ENCODE measurements at places on chromosomes 6 and 20. TPM values are rescaled to one million over a fixed set of nuclear protein-coding genes. Genes with fewer than 3 reads are reported as not detected.

DNA sequence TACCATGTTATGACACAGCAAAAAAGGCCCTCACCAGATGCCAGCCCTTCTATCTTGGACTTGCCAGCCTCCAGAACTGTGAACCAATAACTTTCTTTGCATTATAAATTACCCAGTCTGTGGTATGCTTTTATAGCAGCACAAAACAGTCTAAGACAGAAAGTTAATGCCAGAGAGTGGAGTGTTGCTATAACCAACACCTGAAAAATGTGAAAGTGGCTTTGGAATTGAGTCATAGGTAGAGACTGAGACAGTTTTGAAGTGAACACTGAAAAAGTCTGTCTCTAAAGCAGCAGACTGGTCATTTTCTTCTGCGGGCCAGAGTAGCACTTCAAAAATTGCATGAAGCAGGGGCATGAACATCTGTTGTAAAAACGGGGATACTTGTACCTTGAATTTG is 28.0 kb upstream of the ASIP start:
- no peaks in the 10 kb centered on the region for H3K36me3 ChIP-seq
- H3K27ac ChIP-seq, result no peak overlapping the region
- H3K27me3 ChIP-seq, result peaks cover 10% of the 10 kb centered on the region

- H3K27me3 ChIP-seq, result no peaks in the 10 kb centered on the region
- no peak for DNase-seq
- H3K36me3 ChIP-seq, result peaks cover 16% of the 10 kb centered on the region
- no peak overlapping the region for H3K27ac ChIP-seq
These were observed 112.3 kb downstream of the MAN1A1 start for GRCh38 chr6:119237177-119237715.

GRCh38 chr6:139823099-139823807 is 448.8 kb upstream of the CITED2 start:
- H3K36me3 ChIP-seq, result no peaks in the 10 kb centered on the region
- no peaks in the 10 kb centered on the region for H3K27me3 ChIP-seq
- H3K27ac ChIP-seq, result no peak overlapping the region
- DNase-seq, result no peak
- H3K4me3 ChIP-seq, result no peak overlapping the region
- H3K4me1 ChIP-seq, result peaks cover 12% of the 10 kb centered on the region

DNA sequence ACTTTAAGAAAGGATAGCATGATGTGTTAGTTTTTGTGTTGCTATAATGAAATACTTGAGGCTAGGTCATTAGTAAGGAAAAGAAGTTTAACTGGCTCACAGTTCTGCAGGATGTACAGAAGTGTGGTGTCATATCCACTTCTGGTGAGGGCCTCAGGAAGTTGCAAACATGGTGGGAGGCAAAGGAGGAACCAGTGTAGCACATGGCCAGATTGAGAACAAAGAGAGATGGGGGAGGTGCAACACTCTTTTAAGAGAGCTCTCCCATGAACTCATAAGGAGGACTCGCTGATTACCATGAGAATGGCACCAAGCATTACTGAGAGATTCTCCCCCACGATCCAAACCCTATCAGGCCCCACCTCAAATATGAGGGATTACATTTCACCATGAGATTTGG is 265.4 kb downstream of the RIMS1 start:
- no peak overlapping the region for H3K27ac ChIP-seq
- H3K4me3 ChIP-seq, result no peak overlapping the region
- H3K27me3 ChIP-seq, result no peaks in the 10 kb centered on the region
- DNase-seq, result no peak
- no peaks in the 10 kb centered on the region for H3K36me3 ChIP-seq
- H3K4me1 ChIP-seq, result no peaks in the 10 kb centered on the region

DNA sequence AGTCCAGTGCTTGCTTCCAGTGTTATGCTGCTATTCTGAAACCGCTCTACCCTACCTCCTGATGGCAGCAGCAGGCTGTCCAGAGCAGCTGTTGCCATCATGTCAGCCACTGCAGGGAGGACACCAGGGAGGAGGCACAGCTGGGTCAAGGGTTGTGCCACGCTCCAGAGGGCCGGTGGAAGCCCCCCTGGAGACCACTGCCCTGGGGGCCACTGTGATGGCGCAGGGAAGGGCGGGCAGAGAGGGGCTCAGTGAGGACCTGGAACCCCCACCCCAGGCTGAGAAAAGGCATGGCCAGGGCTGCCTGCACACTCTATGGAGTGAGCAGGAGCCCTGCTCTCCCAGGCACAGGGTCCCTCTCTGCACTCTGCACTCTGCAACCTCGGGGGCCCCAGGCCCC is 271.3 kb upstream of the BTBD3 start:
- no peaks in the 10 kb centered on the region for H3K27me3 ChIP-seq
- no peak overlapping the region for H3K27ac ChIP-seq
- no peaks in the 10 kb centered on the region for H3K36me3 ChIP-seq
- no peak overlapping the region for H3K4me3 ChIP-seq
- no peak for DNase-seq

DNA sequence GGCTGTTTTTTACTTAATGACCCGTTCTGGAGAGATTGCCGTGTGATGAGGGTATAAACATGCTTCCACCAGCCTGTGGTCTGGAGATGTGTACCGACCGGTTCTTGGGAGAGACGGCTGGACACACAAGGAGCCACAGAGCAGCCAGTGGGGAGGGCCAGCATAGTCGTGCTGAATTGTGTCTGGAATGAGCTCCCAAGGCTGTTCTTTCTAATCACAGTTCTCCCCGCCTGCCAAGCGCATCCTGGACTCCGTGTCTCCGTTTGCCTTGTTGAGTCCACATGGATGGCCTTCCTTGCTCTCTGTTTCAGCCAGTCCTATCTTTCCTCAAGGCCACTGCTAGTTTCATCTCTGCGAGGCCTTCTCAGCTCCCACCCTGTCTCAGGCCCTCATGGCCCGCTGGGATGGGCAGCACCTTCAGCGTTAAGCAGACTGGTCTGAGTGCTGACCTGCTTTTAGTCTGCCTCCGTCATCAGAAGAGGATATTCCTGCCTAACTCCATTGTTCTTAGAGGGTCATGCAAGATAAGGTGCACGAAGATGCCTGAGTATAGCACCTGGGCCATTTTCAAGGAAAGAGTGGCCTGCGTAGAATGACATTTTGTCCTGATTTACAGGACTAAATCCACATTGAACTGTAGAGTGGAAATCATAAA is 20.6 kb downstream of the MANBAL start:
- H3K36me3 ChIP-seq, result peaks cover 31% of the 10 kb centered on the region
- DNase-seq, result no peak
- H3K4me3 ChIP-seq, result peak overlapping the region; percentile 48
- H3K27me3 ChIP-seq, result no peaks in the 10 kb centered on the region
- H3K27ac ChIP-seq, result peak overlapping the region; percentile 57

- peak overlapping the region; percentile 79 for H3K27ac ChIP-seq
- no peaks in the 10 kb centered on the region for H3K27me3 ChIP-seq
- peaks cover 11% of the 10 kb centered on the region for H3K4me1 ChIP-seq
- H3K36me3 ChIP-seq, result peaks cover 11% of the 10 kb centered on the region
- no peak overlapping the region for H3K4me3 ChIP-seq
These were observed 26.7 kb upstream of the SRC start for GRCh38 chr20:37319151-37319671.

DNA sequence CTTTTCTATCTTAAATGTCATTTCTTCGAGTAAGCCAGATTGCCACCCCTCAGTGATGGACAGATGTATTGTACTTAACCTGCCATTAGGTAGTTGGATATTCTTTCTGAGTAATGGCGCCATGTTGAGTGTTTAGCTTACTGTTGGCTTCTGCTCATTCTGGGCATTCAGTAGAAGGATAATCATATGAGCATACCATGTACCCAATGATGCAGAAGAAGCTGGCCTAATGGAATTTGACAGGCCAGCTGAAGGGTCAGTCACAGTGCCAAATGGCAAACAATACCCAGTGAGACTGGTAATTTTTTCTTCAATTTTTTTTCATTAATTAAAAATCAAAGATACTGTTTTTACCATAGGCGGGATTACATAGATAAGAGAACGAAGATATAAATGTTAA is 1010.8 kb upstream of the EYS start:
- no peaks in the 10 kb centered on the region for H3K36me3 ChIP-seq
- no peaks in the 10 kb centered on the region for H3K4me1 ChIP-seq
- DNase-seq, result no peak
- H3K4me3 ChIP-seq, result no peak overlapping the region
- no peak overlapping the region for H3K27ac ChIP-seq
- H3K27me3 ChIP-seq, result no peaks in the 10 kb centered on the region

DNA sequence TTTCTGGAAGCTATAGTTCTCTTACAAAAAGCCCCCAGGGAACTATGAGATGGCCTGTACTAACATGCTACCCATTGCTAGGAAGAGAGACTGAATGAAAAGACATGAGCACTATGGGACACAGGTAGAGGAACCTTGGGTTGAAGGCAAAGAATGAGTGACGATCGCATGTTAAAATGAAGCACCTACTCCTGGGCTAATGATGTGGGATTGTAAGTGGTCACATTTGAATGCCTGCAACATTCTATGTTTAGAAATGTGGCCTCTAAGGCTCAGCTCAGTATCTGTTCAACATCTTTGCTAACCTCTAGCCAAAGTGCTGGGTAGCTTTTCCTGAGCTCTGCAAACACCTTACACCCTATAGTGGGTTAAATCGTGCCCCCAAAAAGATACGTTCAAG is 5.2 kb upstream of the ZC3H12D start:
- H3K27me3 ChIP-seq, result no peaks in the 10 kb centered on the region
- H3K36me3 ChIP-seq, result no peaks in the 10 kb centered on the region
- DNase-seq, result no peak

DNA sequence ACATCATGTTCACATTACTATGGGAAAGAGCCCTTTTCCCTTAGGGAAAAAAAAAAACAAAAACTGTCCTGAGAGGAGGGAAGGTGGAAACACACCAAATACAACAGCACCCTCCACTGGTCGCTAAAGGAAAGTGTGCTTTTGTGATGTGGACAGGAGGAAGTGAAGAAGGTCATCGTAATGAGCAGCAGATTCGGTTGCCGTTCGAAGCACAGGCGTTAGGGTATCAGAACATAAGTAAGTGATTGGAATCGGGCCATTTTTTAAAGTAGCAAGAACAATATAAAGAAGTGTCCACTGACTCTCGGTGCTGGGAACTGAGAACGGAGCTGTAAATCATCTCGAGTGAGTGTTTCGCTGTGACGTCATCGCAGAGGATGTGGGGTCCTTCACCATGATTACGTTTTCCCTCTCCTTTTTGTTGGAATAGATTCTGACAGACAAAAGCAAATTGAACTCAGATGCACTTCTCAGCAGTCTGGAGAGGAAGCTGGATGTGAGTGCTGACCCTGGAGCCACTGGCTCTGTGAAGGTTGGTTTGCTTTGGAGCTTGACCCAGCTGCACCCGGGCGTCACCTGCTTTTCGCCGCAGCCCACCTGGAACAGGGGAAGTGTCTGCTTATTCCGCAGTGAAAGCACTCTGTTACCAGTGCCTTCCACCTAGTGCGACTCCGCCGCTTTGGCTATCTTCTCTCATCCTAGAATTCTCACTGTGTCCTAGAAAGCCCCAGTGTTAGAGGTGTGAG is 203.6 kb upstream of the GMDS start:
- H3K4me1 ChIP-seq, result peaks cover 23% of the 10 kb centered on the region
- H3K27me3 ChIP-seq, result peaks cover 7% of the 10 kb centered on the region
- DNase-seq, result no peak
- H3K36me3 ChIP-seq, result peaks cover 4% of the 10 kb centered on the region
- peak overlapping the region; percentile 29 for H3K27ac ChIP-seq

DNA sequence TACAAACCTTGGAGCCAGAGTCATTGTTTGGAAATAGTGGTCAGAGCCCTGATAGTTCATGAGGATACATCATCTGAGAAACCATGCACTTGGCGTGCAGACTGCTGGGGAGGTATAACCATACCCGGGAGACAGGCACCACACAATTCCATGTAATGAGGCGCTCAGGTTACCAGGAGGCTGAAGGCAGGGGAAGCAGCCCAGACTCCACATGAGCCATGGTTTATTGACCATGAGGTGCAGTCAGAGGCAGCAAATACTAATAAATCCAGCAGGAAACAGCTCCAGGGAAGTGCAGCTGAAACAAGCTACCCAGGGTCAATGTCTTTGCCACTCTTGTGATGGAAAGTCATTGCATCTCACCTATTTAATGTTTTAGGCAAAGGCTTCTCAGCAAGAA is 156.0 kb downstream of the TBC1D7 start:
- H3K27me3 ChIP-seq, result peaks cover 19% of the 10 kb centered on the region
- no peak for DNase-seq
- peaks cover 9% of the 10 kb centered on the region for H3K4me1 ChIP-seq
- no peaks in the 10 kb centered on the region for H3K36me3 ChIP-seq

RHAG gene
- not detected for total RNA-seq

MEI4 gene
- 1.1 TPM for total RNA-seq

SLC32A1 gene
- not detected for total RNA-seq

Measured in type B pancreatic cell (in vitro differentiated cells).